A549 (cell line): ENCODE measurements at places on chromosomes 1 and 21.

DNA sequence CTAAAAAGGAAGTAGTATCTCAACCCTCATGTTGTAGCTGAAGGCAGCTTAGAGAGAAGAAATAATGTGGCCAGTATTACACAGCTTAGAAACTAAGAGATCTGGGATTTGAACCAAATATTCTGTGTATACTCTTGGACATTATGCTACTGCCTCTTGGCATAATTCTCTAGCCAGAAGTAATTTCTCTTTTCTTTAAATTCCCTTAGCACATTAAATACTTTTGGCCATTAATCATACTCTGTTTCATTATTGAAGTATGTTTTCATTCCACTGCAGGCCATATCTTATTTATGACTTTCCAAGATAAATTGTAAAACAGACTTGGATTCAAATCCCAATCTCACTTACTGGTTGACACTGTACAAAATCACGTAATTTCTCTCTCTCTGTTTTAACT lies 181.3 kb upstream of the SPAG17 start:
- no peak for DNase-seq

- DNase-seq: no peak
Observed at GRCh38 chr1:180560200-180560867, 1.6 kb downstream of the OVAAL start.

- DNase-seq: no peak
Observed at GRCh38 chr1:9239622-9240401, 5.2 kb downstream of the H6PD start.

GRCh38 chr1:71068325-71069240 lies 12.3 kb downstream of the ZRANB2 start:
- DNase-seq: no peak

GRCh38 chr1:151419819-151420218 lies 20.4 kb downstream of the PSMB4 start:
- DNase-seq: no peak

DNA sequence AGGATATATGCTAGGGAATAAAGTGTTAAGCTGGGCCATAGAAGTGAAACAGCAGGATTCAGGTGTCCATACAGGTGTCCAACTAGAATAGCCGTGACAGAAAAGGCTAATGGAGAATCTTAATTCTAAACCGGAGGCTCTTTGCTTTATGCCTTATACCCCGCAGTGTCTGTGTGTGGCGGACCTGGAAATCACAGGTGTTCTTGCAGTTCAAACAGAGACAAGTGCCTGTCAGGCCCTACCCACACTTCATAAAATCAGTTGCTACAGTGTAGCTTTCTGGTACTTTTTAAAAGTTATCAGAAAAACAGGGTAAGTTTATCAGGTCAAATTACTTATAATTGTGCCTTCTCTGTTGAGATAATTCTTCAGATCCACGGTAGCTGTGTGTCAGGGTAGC lies 293.9 kb downstream of the LRRC7 start:
- no peak for DNase-seq

DNA sequence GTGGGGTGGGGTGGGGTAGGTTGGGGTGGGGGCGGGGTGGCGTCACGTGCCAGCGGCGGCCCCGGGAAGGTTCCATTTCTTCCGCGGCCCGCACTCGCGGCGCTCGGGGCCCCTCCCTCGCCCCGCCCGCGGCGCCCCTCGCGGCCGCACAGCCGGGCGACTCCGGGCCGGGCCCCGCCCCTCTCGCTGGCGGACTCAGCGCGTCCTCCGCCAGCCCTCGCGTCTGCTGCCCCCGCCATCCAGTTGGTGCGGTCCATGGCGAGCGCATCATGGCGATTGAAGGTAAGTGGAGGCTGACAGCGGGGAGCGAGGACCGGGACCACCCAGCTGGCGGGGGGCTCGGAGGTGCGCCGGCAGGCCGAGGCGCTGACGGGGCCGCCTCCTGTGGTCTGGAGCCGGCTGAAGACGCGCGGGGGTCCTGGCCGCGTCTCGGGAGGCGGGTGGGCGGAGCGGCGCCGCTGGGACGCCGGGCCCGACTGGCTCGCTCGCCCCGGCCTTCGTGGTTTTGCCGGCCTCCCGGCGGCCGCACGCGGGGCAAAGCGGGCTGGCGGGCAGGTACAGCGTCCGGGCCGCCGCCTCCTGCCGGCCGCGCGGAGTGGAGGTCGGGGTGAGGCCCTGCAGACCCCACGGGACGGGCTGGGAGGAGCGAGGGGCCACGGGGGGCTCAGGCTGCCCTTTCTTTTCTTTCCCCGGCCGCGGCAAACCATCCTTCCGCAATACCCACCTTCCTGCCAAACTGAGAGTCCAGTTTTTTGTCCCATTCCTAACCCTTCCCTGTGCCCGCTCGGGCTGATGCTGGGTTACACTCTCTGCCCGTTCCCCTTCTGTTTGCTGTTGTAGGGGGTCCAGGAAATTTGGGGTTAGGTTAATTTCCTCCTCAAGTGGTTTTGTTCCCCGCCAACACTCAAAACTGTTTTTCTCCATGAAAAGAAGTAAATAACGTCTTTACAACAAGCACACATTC lies at the start of gene SYT14:
TSS of gene SYT14 (plus strand) at position 222 of the 964 bp plus-strand sequence. CDS start at position 270, 48 bp downstream.
- no peak for DNase-seq

GRCh38 chr1:155301342-155301841 lies at the start of gene PKLR:
TSS of gene PKLR (minus strand) at chr1:155301438. CDS start at chr1:155301395, 43 bp downstream.
- DNase-seq: no peak

GRCh38 chr1:30668546-30669327 lies 54.6 kb downstream of the MATN1 start:
- no peak for DNase-seq

DNA sequence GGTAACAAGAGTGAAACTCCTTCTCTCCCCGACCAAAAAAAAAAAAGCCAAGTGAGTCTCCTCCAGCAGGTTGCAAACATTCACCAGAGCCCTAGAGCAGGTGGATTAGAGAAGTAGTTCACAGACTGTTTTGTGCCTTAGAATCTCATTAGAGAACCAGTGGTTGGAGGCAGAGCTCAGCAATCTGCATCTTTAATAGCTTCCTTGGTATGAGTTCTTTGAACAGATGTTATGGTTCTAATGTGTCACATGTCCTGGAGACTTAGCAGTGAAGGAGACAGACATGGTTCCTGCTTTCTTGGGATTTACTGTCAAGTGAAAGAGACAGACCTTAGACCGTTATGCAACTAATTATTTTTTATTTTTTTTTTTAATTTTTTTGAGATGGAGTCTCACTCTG lies 26.8 kb downstream of the SESN2 start:
- DNase-seq: no peak

GRCh38 chr1:86913399-86913895 lies 479 bp downstream of the SELENOF start:
- no peak for DNase-seq

DNA sequence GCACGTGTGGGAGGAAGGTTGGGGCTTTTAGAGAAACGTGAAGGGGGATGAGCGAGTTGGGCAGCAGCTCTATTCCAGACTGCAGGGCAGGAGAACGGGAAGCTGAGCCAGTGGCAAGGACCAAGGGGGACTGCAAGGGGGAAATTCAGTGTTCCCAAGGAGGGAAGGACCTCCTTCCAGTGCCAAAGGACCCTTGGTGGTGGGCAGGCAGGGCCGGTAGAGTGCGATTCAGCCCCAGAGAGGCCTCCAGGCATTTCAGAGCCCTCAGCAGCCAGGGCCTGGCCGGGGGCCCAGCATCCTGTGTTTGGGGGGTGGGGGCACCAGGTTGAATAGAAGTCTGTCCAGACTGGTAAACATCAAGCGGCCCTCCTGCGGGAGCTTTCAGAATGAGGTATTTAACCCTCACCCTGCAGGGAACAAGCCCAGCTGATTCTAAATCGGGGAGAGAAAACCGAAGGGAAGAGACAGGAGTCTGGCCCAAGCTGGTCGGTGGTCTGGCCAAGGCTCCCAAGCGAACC lies 2.3 kb downstream of the COL9A2 start:
- DNase-seq: no peak

DNA sequence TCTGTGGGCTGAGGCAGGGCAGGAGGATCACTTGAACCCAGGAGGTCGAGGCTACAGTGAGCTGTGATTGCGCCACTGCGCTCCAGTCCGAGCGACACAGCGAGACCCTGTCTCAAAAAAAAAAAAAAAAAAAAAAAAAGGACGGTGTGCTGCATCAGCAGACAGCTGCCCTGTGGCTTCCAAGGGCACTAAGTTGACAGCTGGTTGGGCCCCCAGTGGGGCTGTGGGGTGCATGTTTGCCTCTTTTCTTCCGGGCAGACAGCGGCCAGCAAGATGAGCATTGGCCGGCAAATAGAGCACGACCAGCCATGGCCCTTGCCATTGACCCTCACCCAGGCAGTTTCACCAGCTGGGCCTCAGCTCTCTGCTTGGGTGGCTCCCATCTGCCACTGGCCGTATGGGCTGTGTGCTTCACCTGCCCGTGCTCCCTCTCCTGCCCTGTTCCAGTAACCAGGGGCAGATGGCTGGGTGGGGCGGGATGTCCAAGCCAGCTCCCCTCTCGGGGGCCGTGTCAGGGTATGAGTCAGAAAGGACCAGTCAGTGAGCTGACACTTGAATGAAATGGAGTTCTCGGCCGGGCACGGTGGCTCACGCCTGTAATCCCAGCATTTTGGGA lies 12.3 kb upstream of the SLC25A34 start:
- no peak for DNase-seq
